ENCODE measurements at places on chromosomes 1 and 21. TPM values are rescaled to one million over a fixed set of nuclear protein-coding genes. Genes with fewer than 3 reads are reported as not detected.

- no peak for DNase-seq
Observed at GRCh38 chr1:115643666-115644065, 1.9 kb downstream of the VANGL1 start.

DNA sequence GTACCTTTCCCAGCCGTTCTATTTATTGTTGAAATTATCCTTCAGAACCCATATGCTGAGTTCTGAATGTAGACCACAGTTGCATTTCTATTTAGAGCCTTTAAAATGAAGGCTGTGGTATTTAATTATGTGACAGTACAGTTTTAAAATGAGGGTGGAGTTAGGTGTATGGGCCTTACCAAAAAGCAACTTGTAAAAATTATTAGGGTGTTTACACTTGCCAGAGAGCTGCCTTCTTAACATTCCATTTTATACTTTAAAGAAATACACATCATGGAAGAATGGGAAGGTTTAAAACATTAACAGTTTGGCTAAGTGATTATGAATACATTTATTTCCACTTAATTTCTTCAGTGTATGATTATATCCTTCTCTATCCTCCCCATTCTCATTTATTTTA is 75.7 kb downstream of the RASAL2 start:
- no peak for DNase-seq

DNA sequence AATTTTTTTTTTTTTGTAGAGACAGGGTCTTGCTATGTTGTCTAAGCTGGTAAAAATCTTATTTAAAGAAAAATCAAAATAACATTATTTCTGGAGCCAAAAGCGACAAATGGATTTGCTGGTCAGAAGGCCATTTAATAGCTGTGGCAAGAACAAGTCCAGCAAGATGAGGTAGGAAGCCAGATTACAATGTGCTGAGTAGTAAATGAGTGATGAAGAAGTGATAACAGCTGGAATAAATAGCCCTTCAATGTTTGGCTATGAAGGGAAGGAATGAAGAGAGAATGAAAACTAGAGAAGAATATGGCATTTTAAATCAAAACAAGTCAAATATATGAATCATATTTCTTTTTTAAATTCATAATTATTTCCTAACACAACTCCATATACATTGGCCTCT is 34.5 kb downstream of the SYDE2 start:
- DNase-seq = no peak

DNA sequence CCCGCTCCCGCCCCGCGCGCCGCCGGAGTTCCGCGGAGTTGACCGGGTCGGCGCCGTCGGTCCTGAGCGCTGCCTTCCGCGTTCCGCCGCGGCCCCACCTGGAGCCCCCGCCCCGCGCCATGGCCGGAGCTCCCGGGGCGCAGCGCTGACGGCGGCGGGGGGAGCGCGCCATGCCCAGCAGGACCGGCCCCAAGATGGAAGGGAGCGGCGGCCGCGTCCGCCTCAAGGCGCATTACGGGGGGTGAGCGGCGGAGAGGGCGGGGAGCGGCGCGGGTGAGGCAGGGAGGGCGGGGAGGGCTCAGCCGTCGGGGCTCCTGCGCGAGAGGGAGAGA is 216 bp downstream of the PRKCZ start:
- no peak for DNase-seq

DNA sequence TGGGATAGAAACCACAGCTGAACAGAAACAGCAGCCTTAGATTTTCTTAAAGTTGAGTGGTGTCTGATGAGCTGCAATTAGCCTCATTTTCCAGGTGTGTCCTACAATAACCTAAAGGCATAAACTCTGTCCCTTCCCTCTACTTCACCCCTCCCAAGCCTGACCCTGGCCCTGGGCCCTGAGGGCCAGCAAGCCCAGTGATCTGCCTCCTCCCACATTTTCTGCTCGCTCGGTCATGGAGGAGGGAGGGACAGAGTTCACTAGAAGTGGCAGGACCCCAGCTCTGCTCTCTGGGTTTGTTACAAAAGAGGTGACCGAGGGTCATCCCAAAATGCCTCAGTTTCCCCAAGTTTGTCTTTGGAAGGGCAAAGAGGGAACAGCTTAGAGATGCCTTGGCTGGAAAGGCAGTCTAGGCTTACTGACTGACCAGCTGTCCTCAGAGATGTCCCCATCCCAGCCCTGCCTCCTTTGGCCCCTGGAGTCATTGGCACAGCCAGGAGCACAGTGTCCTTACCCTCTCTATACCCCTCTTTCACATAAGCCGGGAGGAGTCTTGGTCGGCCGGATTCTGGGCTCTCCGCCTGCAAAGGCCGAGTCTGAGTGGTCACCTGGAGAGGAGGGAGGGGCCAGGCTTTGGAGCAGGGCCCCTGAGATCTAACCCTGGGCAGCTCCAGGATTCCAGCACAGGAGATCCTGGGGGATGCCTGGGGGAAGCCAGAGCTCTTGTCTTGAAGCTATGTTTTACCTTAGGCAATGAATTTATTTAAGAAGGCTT is 172.7 kb downstream of the PTPRU start:
- no peak for DNase-seq

DNA sequence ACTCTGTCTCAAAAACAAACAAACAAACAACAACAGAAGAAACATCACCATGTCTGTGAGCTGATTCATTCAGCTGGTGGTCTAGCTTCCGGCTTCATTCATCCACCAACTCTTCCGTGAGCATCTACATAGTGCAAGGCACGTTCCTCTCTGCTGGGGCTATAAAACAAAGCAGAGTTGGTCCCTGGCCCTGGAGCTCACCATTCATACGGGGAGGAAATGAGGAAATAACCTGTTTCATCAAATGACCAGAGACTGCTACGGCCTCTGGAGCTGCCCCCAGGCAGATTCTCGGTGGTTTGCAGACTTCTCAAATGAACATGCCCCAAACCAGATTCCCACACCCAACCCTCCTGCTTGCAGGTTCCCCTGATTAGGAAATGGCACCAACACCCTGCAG is 41.0 kb upstream of the ID3 start:
- no peak for DNase-seq

GRCh38 chr1:243917863-243918565 is 68.0 kb upstream of the AKT3 start:
- DNase-seq = peak; percentile 24

GRCh38 chr1:205943245-205943644 is at the start of gene SLC26A9:
TSS of gene SLC26A9 (minus strand) at chr1:205943456. CDS start at chr1:205935820, 7,636 bp downstream.
- DNase-seq = no peak

DNA sequence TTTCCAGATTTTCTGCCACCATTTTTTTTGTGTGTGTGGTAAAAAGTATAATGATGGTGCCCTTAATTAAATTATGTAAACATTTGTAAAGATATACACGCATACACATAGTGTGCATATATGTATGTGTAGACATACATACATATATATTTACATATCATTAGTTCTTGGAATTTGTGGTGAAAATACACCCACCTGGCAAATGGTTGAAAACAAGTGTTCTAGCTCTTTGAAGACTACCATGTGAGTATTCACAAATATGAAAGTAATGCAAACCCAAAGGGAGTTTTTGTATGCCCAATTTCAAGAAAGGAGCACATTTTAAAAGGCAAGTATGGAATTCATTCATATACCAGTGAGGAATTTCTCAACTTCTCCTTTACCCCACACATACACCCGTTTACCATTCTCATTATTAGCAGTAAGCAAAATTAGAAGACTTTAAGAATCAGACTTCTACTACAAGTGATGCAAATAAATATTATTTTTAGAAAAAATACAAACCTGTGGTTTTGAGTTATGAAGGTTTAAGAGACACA is 8.0 kb downstream of the RABGAP1L start:
- no peak for DNase-seq

DNA sequence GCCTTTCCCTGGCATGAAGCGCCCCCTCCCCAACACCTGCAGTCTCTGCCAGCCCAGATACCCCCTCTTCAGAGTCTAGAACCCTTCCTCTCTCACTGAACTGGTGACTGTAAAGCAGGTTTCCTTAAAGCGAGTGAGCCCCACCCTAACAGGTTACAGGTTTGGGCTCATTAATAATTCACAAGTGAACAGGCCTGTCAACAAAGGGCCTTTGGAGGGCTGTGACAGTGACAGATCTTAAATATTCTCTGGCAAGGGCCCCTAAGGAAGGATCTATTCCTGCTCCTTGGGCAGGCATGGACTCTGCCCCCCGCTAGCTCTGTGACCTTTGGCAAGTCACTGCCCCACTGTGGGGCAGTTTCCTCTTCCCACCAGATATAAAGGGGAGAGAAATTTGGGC is 5.6 kb upstream of the TTC39A start:
- DNase-seq = no peak

Gene SAMD11
- 3.4 TPM for total RNA-seq

- peak; percentile 71 for DNase-seq
Observed at GRCh38 chr1:209485167-209485566, 98.3 kb upstream of the CAMK1G start.

Gene OR10Z1
- not detected for total RNA-seq

DNA sequence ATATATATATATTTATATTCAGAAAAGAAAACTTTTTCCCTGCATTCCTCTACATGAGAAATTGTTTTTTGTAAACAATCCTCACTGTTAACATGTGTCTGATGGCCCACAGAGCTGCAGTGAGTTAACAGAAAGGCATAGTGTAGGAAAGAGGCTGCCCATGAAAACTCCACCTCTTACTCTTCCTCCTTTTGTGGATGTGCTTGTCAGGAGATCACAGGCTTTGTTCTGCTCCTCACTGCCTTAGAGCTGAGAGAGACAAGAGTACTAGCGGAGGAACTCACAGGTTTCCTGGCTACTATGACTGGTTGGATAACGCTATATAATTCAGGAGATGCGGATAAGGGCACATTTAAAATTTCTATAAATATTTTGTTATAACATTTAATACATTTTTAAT is 200.6 kb downstream of the BRINP3 start:
- DNase-seq = no peak

GRCh38 chr1:30812076-30812475 is 54.5 kb upstream of the LAPTM5 start:
- DNase-seq = no peak

- DNase-seq = no peak
Observed at GRCh38 chr1:75328691-75329090, 194.5 kb downstream of the LHX8 start.

DNA sequence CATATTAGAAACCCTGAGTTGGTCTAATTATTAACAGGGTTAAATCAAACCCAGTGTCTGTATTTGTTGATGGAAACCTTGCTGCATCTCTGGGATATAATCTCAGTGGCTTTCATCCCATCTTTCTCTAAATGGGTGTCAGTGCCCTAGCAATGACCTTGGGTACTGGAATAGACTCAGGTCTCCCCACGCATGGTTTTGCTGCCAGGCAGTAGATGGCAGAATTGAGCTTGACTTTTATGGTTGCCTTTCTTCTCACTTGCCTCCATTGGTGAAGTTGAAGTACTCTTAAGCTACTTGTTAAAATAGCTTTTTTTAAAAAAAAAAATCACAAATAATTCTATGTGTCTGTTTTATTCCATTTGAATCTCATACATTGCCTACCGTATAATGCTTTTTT is 81.8 kb upstream of the HMCN1 start:
- peak; percentile 19 for DNase-seq

Gene OBSCN
- 2.1 TPM for total RNA-seq

DNA sequence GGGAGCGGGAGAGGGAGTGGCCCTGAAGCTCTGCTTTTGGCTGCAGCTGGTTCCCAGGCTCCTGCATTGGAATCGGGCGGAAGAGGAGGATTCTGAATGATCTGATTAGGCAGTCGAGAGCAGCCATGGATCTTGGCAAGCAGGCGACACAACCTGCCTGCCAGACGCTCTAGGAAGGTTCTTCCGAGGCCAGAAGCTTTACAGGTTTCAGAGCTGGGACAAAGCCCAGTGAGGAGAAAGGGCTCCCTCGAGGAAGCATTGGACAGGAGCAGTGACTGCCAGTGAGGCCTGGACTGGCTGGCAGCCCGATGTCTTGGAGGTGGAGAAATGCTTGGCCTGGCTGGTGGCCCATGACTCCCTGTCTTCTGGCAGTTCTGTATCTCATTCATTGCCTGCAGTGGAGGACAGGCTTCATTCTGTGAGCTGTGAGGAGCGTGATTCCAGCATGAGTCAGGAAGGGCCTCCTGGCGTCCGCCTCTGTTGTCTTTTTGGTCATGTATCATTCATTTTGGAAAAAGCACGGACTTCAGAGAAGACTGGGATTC is 132.7 kb upstream of the IPO9 start:
- peak; percentile 94 for DNase-seq

GRCh38 chr1:204363335-204364114 is 3.8 kb upstream of the PLEKHA6 start:
- DNase-seq = peak; percentile 61

GRCh38 chr1:87327376-87328271 is 1.1 kb upstream of the LMO4 start:
- DNase-seq = no peak

GRCh38 chr1:184634296-184634695 is 120.4 kb downstream of the EDEM3 start:
- no peak for DNase-seq

DNA sequence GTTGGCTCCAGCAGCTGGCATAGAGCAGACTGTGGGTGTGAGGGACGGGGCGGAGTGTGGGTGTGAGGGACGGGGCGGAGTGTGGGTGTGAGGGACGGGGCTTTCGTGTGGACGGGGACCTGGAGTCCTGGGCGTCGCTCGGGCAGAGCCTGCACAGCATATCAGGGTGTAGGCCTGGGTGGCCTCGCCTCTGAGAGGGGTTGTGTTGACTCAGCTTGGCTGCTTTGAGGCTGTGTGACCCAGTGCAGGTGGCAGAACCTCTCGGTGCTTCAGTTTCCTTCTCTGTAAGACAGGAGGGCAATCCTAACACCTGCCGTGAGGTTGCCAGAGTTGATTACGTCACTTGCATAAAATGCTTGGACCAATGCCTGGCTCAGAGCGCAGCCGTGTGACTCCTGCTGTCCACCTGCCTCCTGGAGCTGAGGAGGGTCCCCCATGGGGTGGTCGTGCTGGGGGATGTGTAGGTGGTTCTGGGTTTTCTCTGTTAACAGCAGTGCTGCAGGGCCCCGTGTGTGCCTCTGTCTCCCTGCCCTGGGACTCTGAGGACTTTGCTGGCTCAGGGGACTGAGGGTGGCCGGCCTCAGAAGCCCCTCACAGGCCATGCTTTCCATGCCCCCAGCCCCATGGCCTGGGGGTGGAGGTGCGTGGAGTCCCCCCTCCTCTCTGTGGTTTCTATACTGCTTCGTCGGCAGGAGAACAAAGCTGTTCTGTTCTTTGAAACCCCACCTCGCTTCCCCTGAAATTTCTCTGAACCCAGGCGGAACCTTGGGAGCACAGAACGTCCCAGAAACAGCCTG is 15.4 kb downstream of the PDXK start:
- no peak for DNase-seq

Gene REN
- total RNA-seq = not detected

All from LHCN-M2 (cell line).